Fibroblast of mammary gland (primary cell): ENCODE measurements at places on chromosomes 3 and 15.
A peak's percentile ranks its signal among the peaks of the same experiment; 100 is the strongest.

GRCh38 chr15:31544361-31544760 lies 217.7 kb downstream of the KLF13 start:
- no peak for DNase-seq

- DNase-seq = no peak
These were observed 202.3 kb upstream of the STAC start for GRCh38 chr3:36178018-36178417.

DNA sequence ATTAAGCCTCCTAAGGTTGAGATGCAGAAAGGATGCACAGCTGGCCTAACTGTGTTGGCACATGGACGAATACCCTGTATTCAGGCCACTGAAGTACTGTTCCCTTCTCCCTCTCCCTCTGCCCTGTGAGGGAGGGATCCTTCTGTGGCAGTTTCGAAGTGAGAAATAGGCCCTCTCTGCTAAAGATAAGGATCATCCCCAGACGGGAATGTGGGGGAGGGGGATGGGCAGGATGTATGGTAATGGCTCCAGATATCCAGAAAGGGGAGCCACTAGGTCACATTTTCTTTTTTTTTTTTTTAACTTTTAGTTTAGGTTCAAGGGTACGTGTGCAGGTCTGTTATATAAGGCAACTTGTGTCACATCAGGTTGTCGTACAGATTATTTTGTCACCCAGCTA lies 463.1 kb downstream of the TBL1XR1 start:
- DNase-seq = no peak

GRCh38 chr15:82649226-82649999 lies 2.2 kb upstream of the CPEB1 start:
- no peak for DNase-seq

GRCh38 chr3:159620873-159621272 lies 367.8 kb upstream of the IL12A start:
- peak; percentile 75 for DNase-seq

DNA sequence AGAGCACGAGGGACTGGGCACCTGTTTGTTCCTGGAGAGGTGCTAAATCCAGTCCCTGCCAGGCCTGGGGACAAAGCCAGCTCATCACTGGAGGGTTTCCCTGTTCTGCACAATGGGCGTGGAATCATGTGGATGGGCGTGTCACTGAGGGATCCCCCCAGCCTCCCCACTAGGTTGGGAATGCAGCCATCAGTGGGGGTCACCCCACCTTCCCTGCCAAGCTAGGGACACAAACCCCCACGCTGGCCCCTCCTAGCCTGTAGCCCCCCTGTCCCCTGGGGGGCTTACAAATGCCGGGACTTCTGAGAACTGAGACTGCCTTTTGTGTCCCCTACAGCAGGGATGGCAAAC lies 61.9 kb downstream of the NSMCE3 start:
- DNase-seq = no peak

DNA sequence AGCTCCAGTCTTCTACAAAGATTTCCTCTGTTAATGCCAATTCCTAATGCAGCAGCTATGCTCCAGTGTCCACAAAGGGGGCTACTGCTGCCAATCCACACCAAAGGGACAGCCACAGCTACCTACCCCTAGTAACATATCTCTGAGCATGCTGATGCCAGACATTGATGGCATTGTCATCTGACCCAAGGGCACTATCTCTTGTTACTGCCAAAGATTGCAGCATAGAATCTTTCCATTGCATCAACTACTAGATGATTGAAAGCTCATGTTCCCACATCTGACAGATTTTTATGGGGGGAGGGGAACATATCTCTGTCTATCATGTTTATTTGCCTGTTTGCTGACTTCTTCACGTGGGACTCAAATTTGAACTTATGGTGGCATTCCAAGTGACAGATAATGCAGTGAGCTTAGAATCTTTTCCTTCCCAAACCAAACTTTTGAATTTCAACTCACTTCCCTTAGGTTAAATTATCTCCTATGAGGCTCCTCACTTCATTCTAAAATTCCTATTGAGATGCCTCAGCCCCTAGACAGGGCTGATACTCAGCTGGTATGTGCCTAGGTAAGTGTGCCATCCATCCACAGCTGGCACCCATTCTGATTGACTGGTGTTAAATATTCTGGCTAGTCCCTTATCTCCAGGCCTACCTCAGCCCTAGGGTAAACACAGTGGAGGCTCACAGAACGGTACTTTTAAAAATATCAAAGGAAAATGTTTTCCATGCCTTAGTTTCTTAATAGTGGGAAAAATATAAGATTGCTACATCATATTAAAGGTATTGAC lies 100.3 kb downstream of the STRIT1 start:
- no peak for DNase-seq

- DNase-seq = no peak
These were observed 34.7 kb downstream of the ARRDC4 start for GRCh38 chr15:97995192-97995591.

DNA sequence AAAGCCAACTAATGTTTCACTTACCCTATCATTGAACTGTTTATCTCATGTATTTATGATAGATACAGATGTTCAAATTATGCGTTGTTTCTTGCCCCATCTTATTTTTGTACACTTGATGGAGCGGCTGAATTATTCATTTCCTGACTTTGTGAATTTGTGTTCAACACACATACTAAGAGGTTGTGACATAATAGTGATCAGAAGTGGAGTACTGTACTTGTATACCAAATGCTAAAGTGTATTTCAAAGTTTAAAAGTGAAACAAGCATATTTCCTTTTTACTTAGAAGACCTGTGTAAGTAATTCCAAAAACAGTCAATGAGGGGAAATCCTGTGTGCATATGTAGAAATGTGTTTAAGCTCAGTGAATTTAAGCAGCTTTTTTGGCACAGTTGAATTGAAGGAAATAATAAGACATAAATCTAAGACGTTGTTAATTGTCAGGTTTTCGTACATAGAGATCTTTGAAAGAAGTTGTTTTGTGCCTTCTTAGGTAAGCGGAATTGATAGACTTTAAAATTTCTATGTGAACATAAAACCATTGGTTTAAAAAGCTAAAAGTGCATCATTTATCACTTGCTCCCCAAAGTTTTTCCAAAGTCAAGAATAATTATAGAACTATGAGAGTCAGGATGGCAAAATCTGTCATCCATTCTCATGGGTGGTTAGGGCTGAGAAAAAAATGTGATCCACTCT lies 1.9 kb downstream of the NFKBIZ start:
- no peak for DNase-seq

- no peak for DNase-seq
These were observed 52.9 kb upstream of the WNT7A start for GRCh38 chr3:13932578-13933295.

DNA sequence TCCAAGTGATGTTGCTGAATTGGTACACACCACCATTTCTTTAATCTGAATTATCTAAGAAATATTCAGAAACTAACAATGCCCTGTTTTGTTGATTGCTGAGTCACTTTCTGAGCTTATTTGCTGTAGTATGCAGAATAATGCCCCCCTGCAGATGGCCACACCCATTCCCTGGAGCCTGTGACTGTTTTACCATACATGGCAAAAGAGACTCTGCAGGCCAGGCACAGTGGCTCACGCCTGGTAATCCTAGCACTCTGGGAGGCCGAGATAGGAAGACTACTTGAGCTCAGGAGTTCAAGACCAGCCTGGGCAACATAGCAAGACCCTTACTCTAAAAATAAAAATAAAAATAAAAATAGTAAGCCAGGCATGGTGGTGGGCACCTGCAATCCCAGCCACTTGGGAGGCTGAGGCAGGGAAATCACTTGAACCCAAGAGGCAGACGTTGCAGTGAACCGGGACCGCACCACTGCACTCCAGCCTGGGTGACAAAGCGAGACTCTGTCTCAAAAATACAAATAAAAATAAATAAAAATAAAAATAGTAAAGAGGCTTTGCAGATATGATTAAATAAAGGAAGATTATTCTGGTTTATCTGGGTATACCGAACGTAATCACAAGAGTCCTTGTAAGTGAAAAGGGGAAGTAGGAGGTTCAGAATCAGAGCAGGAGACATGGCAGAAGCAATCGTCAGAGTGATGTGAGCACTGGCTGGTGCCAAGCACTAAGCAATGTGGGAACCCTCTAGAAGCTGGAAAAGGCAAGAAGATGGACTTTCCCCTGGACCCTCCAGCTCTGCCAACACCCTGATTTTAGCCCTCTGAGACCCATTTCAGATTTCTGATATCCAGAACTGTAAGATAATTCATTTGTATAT lies 19.0 kb downstream of the PCYT1A start:
- DNase-seq = peak; percentile 87

GRCh38 chr3:18765662-18766061 lies 340.5 kb upstream of the SATB1 start:
- no peak for DNase-seq

DNA sequence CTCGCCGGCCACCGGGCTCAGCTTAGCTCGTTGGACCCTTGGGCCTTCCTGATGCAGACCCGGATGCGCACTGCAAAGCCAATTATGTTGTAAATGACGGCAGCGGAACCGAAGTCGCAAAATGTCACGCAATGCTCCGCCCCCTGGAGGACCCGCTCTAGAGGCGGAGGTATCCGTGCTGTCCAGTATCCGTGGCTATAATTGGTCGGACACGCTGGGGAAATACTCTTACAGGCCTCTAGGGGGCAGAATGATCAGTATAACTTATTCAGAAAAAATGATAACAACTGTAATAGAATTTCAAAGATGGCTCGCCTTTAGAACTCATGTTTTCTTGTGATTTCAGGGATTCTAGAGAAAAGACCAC lies at the start of gene PRR23B:
Gene PRR23B (minus strand): TSS at position 59 of the 367 bp plus-strand sequence. CDS start 265 bp downstream, outside the sequence.
- no peak for DNase-seq

GRCh38 chr3:134978658-134979057 lies 183.6 kb downstream of the EPHB1 start:
- DNase-seq = no peak

- DNase-seq = peak; percentile 80
These were observed 40.5 kb downstream of the TRAT1 start for GRCh38 chr3:108862865-108863798.

DNA sequence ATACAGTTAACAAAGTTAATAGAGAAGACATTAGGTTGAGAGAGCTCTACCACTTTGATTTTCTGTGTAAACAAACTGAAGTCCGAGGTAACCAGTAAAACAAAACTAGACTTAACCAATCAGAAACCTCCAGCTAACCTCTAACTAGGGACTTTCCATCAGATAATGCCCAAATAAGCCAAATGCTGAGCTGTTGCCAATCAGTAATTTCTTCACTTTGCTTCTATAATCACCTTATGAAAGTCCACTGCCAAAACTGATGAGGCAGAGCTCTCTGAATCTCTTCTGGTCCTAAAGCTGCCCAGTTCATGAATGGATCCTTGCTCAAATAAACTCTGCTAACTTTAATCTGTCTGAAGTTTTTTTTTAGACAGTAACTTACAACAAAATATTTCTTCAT lies 448.0 kb upstream of the NECTIN3 start:
- DNase-seq = peak; percentile 26

- no peak for DNase-seq
These were observed 426.6 kb upstream of the THBS1 start for GRCh38 chr15:39154227-39154638.

DNA sequence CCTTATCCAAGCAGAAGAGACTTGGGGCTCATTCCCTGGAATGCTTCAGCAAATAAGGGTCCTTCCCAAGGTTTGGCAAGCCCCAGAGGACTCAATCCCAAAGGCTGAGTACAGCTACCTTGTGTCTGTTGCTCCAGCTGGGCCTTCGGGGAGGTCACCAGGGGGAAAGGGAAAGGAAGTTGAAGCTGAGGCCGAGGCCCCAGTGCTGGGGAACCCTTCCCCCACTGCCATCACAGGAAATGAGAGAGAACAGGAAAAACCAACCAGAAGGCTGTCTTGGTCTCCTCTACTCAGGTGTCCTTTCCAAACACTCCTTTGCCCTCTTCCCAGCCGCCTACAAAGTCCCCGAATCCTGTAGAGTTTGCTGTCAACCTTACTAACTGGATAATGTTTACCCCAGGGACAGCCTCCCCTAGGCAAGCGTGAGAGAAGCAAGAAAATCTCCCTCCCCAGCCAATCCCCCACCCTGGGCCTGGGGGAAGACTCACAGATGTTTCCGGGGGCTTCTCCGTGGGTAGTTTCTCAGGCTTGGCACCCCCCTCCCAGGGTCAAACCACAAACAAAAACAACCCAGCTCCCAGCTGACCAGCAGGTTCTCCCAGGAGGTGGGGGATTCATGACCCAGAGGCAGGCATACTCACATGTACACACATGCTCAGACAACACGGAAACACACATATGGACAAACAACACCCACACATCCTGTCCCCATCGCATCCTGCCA lies 5.5 kb downstream of the CSRNP1 start:
- peak; percentile 51 for DNase-seq

DNA sequence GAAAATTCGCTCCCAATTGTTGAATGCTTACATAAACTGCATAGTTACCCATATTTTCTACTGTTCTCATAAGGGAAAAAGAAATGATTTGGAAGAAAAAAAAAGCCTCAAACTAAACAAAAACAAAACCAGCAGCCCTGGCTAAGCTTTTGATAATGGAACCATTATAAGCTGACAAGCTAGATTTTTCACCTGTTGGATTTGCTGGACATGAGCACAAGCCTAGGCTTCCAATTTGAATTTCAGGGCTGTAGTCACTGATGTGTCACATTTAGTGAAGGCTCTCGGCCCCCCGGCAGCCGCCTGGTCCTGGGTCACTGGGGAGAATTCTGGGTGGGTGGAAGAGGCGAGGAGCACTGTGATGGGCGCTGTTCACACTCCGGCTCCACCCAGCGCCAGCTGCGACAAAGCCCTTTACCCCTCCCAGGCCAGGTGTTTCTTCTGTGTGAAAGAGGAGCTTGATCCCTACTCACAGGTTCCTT lies 4.6 kb downstream of the FBXL22 start:
- DNase-seq = no peak

DNA sequence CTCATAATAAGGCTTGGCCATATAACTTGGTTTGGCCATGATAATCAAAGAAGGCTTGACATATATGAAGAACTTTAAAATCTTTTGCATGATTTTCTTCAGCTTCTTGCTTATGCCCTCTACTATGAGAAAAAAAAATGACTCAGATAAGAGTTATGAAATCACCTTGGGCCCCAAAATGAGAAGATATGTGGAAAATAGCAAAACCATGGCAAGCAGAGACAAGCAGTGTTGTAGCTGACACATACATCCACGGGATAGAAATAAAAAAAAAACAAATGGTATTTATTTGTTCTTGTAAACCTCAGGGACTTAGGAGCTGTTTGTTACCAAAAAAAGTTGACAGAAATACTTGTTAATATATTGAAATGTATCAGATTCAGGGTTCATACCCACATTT lies 614.8 kb upstream of the BCHE start:
- no peak for DNase-seq
